ENCODE measurements at places on chromosomes 13 and 19. TPM values are rescaled to one million over a fixed set of nuclear protein-coding genes. Genes with fewer than 3 reads are reported as not detected.

DNA sequence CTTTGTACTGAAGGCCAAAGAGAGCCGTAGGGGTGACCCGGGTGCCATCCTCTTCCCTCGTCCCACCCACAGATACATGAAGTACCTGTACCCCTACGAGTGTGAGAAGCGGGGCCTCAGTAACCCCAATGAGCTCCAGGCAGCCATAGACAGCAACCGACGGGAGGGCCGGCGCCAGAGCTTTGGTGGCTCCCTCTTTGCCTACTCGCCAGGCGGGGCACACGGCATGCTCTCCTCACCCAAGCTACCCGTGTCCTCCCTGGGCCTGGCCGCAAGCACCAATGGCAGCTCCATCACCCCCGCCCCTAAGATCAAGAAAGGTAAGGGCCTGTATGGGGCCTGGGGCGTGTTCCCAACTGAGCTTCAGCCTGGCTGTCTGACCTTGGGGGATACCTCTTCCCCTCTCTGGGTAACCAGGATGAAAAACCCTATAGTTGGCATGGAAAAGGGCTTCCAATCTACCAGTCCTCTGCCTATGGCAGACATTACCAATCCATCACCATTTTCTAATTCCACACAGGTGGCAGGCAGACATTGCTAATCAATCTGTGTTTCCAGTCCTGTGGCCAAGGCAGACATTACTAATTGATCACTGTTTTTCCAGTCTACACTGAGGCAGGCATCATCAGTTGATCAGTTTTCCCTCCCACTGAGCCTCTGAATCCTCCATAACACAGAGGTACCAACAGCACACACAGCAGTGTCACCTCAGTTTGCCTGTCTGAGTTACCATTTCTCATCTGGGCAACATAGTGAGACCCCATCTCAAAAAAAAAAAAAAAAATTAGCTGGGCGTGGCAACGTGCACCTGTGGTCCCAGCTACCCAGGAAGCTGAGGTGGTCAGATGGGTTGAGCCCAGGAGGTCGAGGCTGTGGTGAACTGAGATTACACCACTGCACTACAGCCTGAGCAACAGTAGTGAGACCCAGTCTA is 19.1 kb upstream of the WDR18 start:
- no peak overlapping the region for H3K4me3 ChIP-seq
- no peaks in the 10 kb centered on the region for H3K27me3 ChIP-seq
- peaks cover 20% of the 10 kb centered on the region for H3K4me1 ChIP-seq
- no peak for DNase-seq
- no peak overlapping the region for H3K27ac ChIP-seq
- H3K36me3 ChIP-seq = peaks cover 23% of the 10 kb centered on the region

The MBD3L2 gene
- not detected for total RNA-seq

DNA sequence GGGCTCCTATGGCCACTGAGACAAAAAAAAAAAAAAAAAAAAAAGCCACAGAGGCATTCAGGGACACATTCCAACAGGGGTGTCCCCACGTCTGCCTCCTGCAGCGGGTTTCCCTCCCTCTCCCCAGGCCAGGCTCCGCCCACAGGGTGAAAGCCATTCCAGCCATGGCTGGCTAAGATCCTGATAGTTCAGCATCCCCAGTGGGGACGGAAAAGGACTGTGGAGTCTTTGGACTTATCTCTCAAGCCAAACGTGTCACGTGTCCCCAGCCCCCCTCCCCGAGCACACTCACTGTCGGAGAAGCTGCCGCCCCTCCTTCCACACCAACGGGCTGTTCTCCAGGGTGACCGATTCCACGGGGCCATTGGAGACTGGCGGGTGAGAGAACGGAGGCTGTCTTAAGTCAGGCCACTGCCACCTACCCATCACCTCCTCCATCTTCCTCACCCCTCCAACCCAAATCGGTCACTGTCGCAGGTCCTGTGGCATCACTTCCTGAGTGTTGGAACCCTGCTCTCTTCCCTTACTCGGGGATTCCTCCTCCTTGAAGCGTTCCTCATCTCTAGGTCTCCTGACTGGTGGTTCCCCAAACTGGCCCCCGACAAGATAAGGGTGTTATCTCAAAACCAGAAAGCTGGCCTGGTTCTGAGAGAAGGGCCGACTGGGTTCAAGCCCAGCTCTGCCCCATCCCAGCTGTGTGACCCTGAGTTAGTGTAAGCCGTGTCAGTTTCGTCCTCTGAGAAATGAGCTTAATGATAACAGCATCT is 9.1 kb upstream of the FKRP start:
- peaks cover 10% of the 10 kb centered on the region for H3K36me3 ChIP-seq
- no peak overlapping the region for H3K4me3 ChIP-seq

The MIA gene
- total RNA-seq = 2.0 TPM

GRCh38 chr19:12802267-12803106 is 618 bp downstream of the THSD8 start:
- H3K4me3 ChIP-seq = peak overlapping the region; percentile 85
- no peaks in the 10 kb centered on the region for H3K36me3 ChIP-seq
- DNase-seq = no peak
- no peaks in the 10 kb centered on the region for H3K27me3 ChIP-seq
- H3K4me1 ChIP-seq = peaks cover 30% of the 10 kb centered on the region

All from osteocyte (in vitro differentiated cells).